ENCODE measurements at places on chromosomes 1 and 21. TPM values are rescaled to one million over a fixed set of nuclear protein-coding genes. Genes with fewer than 3 reads are reported as not detected.
A peak's percentile ranks its signal among the peaks of the same experiment; 100 is the strongest.

GRCh38 chr1:218048828-218049420 lies 236.2 kb upstream of the RRP15 start:
- no peak overlapping the region for H3K4me3 ChIP-seq
- no peaks in the 10 kb centered on the region for H3K4me1 ChIP-seq

DNA sequence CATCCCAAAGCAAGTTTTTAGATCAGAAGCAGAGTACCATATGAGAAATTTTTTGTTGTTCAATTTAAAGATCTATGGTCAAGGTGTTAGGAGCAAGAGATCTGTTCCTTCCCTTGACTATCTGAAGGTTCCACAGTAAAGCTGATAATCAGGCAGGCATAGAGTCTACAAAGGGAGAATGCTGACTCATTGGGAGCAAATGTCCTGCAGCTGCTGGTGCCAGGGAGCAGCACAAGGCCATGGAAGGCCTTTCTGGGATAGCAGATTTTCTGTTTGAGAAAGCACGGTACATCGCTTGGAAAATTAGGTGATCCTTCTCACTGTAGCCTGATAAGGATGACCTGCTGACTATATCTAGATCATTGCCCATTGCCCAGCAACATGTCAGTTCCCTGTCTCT lies 210.1 kb upstream of the C1orf87 start:
- no peak for DNase-seq
- H3K27me3 ChIP-seq = no peaks in the 10 kb centered on the region
- H3K36me3 ChIP-seq = no peaks in the 10 kb centered on the region
- H3K4me3 ChIP-seq = no peak overlapping the region

- no peaks in the 10 kb centered on the region for H3K27me3 ChIP-seq
- H3K36me3 ChIP-seq = no peaks in the 10 kb centered on the region
- no peak for DNase-seq
These were observed 103.4 kb downstream of the PAX7 start for GRCh38 chr1:18734001-18734400.

GRCh38 chr1:156126043-156126629 lies 11.6 kb downstream of the LMNA start:
- H3K4me3 ChIP-seq = peak overlapping the region; percentile 21
- no peaks in the 10 kb centered on the region for H3K27me3 ChIP-seq
- peak overlapping the region; percentile 97 for H3K27ac ChIP-seq
- H3K4me1 ChIP-seq = peaks cover 57% of the 10 kb centered on the region

Gene G0S2
- not detected for total RNA-seq

Gene NBPF20
- total RNA-seq = under 0.01 TPM
